ENCODE measurements at places on chromosomes 11 and 22. TPM values are rescaled to one million over a fixed set of nuclear protein-coding genes. Genes with fewer than 3 reads are reported as not detected.

The CNTN5 gene
- total RNA-seq, result 0.17 TPM

DNA sequence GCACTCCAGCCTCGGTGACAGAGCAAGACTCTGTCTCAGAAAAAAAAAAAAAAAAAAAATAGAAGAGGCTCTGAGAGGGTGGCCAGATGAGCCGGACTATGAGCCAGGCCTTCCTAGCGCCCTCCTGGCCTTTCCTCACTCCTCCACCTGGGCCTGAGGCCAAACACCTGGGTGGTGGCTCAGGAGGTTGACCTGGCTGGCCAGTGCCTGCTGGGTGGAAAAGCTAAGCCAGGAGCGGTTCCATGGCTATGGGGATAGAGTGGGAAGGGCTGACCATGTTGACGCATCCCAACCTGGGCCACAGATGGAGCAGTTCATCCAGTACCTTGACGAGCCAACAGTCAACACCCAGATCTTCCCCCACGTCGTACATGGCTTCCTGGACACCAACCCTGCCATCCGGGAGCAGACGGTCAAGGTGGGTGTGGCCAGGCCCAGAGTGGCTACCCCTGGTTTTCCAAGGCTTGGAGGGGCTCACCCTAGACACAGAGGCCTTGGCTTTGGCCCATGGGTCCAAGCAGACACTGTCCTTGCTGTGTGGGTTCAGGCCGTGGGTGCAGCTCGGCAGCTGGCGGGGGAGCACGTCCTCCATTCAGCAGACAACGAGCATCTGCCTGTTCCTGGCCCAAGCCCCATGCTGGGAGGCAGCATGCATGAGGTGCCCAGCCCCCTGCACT, 7.6 kb downstream of the SCYL1 start:
- no peak for DNase-seq

The PDGFD gene
- total RNA-seq, result 4.0 TPM

The CARNS1 gene
- 0.07 TPM for total RNA-seq

DNA sequence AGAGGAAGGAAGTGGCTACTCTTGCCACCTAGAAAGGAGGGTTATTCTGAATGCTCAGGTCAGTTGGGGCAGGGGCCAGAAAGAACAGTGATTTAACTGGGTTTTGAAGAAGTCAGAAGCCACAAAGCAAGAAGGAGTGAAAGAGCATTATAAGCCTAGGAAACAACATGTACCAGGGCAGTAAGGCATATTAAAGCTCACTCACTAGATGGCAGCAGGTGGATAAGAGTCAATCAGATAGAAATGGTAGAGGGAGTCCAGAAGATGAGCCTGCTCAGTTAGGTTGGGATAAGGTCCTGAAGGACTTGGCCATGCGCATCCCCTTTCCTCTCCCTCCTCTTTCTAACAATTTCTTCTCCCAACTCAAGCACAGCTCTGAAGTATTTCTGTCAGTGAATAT, 22.0 kb upstream of the PATE1 start:
- peak; percentile 22 for DNase-seq

The LRRC56 gene
- total RNA-seq, result 1.5 TPM

The NRIP3 gene
- 1.9 TPM for total RNA-seq

The P4HA3 gene
- not detected for total RNA-seq

The NAV2 gene
- total RNA-seq, result 12.3 TPM

The BTBD18 gene
- not detected for total RNA-seq

DNA sequence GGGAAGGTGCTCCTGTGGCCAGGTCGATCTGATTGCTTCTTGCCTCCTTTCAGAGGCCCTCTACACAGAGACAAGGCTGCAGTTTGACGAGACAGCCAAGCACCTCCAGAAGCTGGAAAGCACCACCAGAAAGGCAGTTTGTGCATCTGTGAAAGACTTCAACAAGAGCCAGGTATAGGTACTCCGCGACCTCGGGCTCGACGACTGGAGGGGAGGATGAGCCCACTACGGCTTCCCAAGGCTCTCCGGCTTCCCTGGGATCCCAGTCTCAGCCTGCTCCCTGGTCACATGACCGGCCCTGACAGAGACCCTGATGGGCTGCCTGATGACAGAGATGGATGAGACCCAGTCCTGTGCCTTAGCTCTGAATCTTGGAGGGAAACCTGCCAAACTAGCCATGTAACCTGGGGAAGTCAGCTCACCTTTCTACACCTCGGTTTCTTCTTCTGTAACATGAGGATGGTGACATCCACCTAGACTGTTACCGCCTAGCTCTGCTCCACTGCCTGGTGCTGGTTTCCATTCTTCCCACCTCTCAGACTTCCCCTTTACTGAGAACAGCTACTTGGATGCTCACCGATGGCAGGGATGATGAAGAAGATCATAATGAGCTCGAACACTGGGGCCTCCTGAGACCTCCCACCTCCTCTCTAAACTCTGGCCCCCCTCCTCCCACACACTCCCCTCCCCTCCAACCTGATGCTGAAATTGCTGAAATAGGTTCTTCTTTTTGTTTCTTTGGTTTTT, 8.9 kb downstream of the RIBC2 start:
- DNase-seq, result no peak

The CHRM4 gene
- total RNA-seq, result 0.14 TPM

GRCh38 chr11:71451596-71452198, 1.3 kb upstream of the NADSYN1 start:
- peak; percentile 79 for DNase-seq

The KLHL35 gene
- total RNA-seq, result 1.2 TPM

GRCh38 chr11:123833095-123833494, 26.9 kb upstream of the OR6M1 start:
- DNase-seq, result no peak

DNA sequence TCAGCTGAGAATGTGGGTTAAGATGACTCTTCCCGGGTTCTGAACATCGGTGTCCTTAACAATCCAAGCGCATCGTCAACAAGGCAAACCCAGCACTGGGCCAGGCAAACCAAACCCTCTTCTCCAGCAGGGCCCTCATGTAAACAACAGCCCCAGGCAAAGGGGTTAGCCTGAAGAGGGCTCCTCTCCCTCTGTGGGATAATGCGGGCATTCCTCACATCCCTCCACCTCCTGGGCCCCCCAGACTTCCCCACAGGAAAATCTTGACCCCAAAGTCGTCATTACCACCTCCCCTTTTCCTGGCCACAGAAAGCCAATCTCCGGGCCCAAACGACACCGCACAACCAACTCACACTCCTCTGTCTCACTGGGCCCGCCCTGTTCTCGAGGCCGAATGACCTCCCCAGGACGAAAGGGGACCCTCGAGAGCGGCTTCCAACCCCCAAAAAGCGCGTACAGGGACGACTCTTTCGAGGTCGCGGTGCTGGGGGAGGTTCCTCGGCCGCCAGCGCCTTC, 566 bp downstream of the DDB1 start:
- peak; percentile 82 for DNase-seq

GRCh38 chr11:72406540-72407527, 27.5 kb downstream of the CLPB start:
- DNase-seq, result no peak

The LRRC74B gene
- not detected for total RNA-seq

The APOL5 gene
- total RNA-seq, result not detected

DNA sequence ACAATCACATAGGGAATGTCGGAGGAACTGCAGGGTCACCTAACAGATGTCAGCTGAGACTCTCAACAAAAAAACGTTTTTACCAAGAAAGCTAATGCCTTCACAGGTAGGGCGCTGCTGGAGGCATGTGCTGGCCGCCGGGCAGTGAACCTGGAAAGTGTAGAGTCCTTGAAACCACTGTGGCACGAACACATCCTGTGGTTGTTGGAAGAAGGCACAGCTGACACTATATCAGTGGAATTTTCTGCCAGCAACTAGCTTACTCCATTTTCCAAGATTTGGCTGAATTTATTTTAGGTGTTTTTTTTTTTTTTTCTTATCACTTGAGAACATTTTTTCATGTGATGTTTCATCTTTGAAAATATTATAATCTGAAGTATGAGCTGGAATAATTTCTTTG, 14.2 kb downstream of the TRMU start:
- no peak for DNase-seq

The RCN1 gene
- 84.2 TPM for total RNA-seq

The FAM180B gene
- total RNA-seq, result not detected

DNA sequence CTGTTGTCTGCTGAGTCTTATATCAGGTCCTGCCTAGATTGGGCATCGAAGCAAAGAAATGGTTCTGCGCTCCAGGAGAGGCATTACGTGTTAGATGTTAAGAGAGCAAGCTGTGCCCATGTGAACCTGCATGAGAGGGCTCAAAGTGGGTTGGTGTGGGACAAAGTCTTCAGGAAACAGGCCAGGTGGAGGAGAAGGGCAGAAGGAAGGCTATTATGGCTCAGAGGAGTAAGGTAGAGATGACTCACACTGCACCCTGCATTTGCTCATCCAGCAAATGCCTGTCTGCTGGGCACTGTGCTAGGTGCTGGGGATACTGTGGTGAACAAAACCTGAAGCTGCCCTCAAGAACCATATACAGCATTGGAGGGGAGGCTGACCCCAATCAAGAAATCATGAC, 5.8 kb downstream of the USP35 start:
- DNase-seq, result no peak

DNA sequence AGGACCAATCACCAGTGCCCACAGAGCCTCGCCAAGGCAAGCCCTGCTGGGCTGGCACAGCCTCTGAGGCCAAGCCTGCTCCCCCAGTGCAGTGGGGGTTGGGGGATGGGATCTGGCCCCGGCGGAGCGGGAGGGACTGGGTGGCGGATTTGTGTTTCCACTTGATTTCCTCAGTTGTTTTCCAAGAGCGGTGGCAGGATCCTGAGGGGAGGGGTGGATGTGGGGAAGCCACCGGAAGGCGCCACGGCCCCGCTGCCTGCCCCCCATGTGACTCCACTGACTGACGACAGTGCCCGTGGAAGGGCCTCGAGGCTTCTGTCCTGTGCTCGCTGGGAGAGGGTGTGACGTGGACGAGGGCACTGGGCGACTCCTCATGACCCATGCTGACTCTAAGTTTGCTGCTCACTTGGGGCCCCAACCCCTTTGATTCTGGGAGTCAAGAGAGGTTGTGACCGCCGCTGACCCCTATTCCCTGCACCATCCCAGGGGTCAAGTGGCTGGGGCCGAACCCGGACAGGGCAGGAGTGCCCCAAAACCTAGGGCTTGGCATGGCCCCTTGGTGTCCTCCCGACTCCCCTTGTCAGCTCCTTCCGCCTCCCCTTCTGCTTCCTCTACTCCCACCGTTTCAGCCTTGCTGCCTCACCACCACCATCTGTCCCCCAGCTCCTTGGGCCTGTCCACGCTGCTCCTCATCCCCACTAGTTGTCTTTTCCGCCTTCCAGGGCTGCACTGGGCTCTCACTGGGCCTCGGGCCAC, 23.5 kb upstream of the PICK1 start:
- peak; percentile 64 for DNase-seq

The RIC8A gene
- 125 TPM for total RNA-seq

The MTNR1B gene
- not detected for total RNA-seq

The SCUBE1 gene
- 0.45 TPM for total RNA-seq

- no peak for DNase-seq
These were observed 2.1 kb downstream of the GAL3ST3 start for GRCh38 chr11:66046901-66047300.

The RHOD gene
- total RNA-seq, result 8.7 TPM

DNA sequence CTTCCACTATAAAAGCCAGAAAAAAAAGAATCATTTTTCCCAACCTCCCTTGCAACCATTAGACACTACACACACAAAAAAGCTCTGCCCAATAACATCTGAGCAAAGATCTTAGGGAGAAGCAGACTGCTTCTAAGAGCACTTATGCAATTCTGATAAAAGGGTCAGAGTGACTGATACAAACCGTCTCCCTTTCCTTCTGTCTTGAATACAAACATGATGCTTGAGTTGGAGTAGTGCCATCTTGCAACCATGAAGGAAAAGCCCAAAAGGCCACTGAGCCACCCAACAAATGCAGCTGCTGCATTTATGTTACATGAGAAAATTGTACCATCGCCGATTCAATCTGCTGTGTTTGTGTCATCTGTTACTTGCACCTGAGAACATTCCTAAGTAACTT, 47.6 kb upstream of the EED start:
- DNase-seq, result no peak

- peak; percentile 91 for DNase-seq
These were observed 12.7 kb upstream of the ARHGEF17 start for GRCh38 chr11:73295241-73295995.

The GPR83 gene
- total RNA-seq, result 0.38 TPM

DNA sequence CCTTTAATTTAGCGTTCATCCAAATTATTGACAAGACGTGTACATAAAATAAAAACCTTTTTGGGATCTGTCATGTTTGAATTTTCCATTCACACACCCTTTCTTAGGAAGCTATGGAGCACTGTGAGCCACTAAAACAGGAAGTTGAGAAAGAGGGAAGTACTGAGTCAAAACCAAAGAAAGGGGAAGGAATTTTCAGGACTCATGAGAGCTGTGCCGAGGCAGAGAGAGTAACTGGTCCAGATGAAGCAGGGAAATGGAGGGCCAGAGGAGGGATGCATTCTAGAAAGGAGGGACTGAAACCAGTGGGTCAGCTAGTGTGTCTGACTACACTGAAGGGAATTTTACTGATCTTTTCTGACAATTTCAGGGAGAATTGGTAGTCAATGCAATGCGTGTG, 24.9 kb downstream of the APLP2 start:
- DNase-seq, result no peak

DNA sequence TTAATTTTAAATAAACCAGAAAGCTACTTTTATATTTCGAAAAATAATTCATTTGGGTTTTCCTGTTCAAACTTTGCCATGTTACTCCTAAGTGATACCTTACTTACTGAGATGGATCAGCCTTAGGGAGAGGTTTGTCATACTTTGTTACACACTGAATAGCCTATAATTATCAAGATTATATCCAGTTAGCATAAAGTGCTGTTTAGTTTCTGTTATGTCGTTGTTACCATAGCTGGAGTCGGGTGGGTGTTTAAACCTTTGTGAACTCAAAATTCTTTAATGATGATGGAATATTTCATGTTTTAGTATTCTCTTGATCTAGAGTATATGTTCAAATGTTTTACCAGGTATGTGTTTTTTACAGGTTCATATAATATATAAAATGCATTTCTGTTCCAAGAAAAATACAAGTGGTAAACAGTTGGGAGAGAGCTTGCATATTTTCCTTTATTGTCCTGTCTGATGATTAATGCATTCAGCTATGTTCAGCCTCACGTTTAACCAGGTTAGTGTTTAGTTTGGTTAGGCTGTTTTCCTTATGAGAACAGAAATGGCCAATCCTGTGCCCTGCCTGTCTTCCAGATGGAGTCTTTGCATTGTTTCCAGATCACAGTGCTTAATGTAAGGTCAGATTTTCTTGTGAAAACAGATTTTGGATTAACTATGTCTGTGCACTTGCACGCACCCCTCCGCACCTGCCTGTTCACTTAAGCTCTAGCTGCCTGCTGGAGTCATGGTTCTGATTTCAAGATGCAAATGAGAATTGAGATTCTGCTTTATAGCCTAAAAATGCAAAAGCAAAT, 105.6 kb downstream of the ATXN10 start:
- DNase-seq, result no peak

DNA sequence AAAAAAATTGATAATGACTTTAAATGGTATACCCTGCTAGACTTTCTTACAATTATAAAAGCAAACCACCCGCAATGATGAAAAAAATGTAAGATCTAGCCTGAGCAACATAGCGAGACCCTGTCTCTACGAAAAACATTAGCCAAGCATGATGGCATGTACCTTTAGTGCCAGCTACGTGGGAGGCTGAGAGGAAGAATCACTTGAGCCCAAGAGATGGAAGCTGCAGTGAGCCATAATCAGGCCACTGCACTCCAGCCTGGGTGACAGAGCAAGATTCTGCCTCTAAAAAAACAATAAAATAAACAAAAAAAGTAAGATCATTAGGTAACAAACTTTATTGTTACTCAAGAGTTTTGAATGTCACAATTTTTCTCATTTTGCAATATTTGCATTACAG, 39.2 kb downstream of the KMT5B start:
- no peak for DNase-seq

The DRICH1 gene
- total RNA-seq, result not detected

The APOA1 gene
- 12.8 TPM for total RNA-seq

Data from H7 (cell line).